ENCODE measurements at places on chromosomes 16 and 17.
A peak's percentile ranks its signal among the peaks of the same experiment; 100 is the strongest.

GRCh38 chr16:17949141-17949981 is 387.2 kb downstream of the NPIPA8 start:
- DNase-seq: no peak

GRCh38 chr17:31789707-31790505 is 69.1 kb downstream of the COPRS start:
- DNase-seq: no peak

DNA sequence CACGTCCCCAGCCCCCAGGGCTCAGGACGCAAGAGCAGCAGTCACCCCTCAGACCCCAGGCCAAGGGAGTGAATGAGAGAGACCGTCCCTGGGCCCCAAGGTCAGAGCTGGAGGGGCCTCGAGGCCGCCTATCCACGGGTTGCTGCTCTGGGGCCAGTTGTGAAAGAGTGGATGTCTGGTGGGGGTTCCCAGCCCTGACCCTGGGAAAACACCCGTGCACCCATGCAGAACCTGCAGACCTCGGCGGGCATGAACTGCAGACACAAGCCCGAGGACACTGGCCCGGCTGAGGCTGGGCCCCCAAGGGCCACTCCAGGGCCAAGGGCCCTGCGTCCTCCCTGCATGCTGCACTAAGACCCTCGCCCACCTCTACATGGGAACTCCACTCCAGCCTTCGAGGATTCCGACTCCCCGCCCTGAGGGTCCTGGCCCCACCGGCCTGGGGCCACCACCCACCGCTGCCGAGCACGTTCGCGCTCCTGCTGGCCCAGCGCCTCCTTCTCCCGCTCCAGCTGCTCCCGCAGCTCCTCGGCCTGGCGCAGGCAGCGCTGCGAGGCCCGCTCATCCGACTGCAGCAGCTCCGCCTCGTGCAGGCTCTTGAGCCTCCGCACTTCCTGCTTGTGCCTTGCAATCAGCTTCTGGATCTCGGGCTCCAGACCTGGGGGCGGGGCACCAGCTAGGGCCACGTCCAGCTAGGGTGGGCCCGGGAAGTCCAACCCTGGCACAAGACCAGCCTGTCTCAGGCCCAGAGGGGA is 27.6 kb upstream of the AATK start:
- DNase-seq: peak; percentile 68

GRCh38 chr16:10383626-10384025 is 2.2 kb upstream of the ATF7IP2 start:
- DNase-seq: no peak

- DNase-seq: no peak
Observed at GRCh38 chr17:1553354-1554266, 9.0 kb downstream of the PITPNA start.

DNA sequence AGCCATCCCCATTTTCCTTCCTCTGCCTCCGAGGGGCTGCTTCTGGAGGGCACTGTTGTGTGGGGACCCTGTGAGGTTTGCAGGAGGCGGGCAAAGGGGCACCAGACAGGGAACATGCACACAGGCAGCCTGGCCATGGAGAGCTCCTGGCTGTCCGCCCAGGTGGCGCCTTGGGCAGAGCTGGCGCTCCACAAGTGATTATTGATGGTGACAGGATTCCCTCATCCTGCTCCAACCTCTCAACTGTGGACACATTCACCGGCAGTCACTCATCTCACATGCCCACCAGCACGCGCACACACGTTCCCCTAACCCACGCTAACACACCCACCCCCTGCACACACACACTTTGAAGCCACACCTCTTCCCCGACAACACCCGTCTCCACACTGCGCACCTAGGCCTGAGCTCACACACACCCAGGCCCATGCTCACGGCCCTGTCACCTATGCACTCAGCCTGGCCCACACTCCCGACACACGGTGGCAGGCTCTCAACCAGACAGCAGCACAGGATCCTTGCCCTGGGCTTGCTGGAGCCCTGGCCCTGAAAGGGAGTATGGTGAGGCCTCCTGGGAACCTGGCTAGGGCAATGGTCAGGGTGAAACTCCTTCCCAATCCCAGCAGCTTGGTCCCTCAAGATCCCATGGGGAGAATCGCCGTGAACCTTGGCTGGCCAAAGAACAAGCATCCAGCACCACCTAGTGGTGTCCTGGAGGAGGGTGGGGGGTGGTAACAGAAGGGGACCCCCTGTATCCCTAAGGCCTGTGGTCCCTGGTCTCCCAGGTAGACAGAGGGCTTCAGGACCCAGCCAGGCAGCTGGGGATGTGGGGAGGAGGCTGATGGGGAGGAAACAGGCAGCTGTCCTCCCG is 3.6 kb downstream of the PNMT start:
- no peak for DNase-seq

DNA sequence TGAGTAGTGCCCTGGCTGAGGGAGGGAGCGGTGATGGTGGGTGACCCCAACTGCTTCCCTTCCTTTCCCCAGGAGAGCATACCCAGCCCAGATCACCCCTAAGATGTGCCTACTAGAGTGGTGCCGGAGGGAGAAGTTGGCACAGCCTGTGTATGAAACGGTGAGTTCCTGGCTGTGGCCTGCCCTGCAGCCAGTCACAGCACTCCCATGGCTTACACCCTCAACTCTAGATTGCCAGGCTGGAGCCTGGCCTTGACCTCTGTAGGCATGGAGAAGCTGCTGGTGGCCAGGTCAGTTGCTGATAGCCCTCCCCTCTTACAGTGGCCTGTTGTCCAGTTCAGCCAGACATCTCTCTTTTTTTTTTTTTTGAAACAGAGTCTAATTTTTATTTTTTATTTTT is 8.6 kb upstream of the NFATC3 start:
- DNase-seq: no peak

DNA sequence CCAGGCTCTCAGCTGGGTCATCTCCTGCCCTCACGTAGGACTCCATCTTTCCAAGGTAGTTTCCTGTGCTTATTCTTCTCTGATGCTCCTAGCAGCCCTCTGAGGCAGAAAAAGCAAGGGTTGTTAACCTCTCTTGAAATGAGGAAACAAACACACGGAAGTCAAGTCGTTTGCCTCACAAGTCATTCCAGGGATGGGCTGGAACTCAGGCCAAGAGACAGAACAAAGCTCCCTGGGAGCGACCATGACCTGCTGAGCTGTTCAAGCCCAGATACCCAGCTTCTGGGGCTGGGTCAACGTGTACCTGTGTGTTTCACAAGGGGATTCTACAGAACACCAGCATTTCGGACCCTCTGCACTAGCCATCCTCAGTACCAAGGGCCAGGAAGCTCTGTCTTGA is 28.1 kb downstream of the SRL start:
- peak; percentile 57 for DNase-seq

- no peak for DNase-seq
Observed at GRCh38 chr16:31128711-31129567, 6.6 kb downstream of the PRSS8 start.

- DNase-seq: no peak
Observed at GRCh38 chr16:73427164-73427563, 379.2 kb upstream of the ZFHX3 start.

DNA sequence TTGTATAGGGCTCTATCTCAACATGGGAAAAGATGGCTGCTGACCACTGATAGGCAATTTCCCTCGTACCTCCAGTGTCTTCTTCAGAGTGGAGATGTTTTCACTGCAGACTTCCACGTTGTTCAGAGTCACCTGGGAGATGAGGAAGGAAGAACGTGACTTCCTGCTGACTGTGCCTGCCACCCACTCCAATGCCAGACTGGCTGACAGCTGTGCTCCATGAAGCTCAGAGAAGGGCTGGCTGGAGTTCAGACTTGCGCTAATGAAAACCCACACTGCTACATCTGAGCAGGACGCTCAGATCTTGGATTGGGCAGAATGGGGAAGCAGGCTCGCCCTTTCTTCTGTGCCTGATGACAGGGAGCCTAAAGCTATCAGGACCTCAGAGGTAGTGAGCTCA is 33.1 kb downstream of the COG4 start:
- no peak for DNase-seq

DNA sequence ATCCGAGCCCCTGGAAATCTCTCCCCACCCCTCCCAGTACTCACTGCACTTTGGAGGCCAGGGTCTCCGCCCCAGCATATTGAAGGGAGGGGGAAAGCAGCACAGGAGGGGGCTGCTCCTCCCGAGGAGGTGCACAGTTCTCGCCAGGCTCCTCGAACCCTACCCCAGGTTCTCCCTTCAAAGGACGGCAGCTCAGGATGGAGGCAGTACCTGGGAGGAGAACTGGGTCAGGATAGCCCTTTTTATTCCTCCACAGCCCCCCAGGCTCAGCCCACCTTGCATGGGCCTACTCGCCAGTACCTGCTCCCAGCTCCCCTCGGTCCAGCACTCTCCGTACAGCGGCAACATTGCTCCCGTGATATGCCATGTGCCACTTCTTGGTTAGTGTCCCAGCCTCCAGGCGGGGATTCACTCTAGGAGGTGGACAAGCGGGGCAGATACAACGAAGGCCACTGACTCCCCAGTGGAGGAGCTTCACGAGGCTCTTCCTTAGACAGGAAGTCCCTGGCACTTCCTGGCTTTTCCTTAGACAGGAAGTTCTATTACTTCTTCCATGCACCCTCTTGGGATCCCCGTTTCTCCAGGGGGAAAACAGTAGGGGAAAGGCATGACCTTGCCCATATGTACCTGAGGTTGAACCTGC is 2.1 kb upstream of the GPS2 start:
- no peak for DNase-seq

GRCh38 chr16:815861-816260 is 15.3 kb upstream of the GNG13 start:
- DNase-seq: no peak

GRCh38 chr17:55319933-55320593 is 55.3 kb downstream of the HLF start:
- no peak for DNase-seq

DNA sequence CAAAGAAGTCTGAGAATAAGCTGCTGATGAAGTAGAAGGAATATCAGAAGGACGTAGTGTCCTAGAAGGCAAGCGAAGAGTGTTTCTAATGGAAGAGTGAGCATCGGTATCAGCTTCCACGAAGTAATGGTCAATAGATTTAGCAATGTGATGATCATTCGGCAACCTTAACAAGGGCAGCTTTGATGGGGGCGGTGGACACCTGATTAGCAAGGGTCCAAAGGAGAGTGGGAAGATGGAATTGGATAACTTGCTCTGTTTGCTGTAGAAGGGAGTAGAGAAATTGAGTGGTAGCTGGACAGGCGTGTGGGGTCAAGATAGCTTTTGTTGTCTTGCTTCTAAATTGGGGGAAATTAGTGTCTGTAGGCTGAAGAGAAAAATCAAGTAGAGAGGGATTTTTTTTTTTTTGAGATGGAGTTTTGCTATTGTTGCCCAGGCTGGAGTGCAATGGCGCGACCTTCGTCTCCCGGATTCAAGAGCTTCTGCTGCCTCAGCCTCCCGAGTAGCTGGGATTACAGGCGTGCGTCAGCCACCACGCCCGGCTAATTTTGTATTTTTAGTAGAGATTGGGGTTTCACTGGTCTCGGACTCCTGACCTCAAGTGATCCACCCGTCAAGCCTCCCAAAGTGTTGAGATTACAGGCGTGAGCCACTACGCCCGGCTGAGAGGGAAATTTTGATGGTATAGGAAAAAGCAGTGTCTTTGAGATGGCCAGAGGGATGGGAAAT is 13.9 kb upstream of the HES7 start:
- no peak for DNase-seq

GRCh38 chr16:11308493-11309283 is 27.6 kb upstream of the PRM1 start:
- no peak for DNase-seq

DNA sequence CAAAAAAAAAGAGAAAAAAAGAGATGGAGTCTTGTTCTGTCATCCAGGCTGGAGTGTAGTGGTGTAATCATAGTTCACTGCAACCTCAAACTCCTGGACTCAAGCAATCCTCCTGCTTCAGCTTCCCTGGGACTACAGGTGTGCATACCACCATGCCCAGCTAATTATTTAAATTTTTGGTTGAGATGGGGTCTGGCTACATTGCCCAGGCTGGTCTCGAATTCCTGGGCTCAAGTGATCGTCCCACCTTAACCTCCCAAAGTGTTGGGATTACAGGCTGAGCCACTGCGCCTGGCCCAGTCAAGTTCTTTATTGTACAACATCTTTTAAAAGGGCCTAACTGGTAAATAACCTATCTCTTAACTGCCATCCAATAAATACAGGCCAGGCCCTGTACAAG is 6.1 kb upstream of the RANGRF start:
- no peak for DNase-seq

DNA sequence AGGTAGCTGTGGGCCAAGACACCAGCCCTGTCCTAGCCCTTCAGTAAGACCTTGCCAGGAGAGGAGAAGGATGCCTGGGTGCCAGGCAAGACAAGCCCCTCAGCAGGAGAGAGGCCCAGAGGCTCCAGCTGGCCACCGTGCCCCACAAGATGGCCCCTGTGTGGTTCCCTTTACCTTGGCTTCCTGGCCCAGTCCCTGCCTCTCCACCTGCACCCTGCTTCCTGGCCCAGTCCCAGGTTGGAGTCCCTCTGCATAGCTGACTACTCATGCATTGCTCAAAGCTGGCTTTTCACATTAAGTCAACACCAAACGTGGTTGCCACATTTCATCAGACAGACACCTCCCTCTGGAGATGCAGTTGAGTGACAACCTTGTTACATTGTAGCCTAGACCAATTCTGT is 4.0 kb downstream of the SYNGR3 start:
- no peak for DNase-seq

- no peak for DNase-seq
Observed at GRCh38 chr17:6092182-6092902, 22.2 kb downstream of the WSCD1 start.

- no peak for DNase-seq
Observed at GRCh38 chr16:18829251-18829650, 27.9 kb upstream of the ARL6IP1 start.

GRCh38 chr17:50546701-50547034 is 306 bp upstream of the SPATA20 start:
- DNase-seq: no peak

DNA sequence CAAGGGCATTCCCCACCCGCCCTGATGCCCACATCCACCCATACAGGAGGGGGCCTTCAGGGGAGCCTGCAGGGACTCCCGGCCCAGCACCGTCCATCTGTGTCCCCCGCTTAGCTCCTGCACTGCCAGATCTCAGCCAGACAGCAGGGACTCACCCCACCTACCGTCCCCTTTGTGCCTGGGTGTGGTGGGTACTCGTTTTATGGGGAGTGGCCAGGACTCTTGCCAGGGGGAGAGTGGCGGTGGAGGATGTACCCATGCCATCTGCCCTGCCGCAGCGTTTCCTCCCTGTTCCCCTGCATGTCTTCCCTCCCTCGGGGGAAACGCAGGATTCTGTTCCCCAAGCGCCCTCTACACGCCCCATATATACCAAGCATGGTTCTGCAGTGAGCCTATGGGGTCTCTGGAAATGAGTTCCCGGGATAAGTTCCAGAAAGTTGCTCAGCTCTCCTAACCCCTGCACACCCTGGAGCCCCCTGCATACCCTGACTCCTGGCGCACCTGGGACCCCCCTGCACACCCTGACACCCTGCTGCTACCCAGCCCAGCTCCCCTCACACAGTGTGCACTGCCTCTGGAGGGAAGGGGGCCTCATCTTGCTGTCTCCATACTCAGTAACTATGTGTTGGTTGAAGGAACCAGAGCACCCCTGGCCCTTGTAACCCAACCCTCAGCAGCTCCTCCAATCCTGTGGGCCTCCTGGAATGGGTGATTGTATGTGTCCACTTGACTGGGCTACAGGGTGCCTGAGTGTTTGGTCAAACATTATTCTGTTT is 4.2 kb upstream of the MAFG start:
- DNase-seq: no peak

- peak; percentile 59 for DNase-seq
Observed at GRCh38 chr17:44587339-44587738, 30.1 kb downstream of the FZD2 start.

All from ureter (tissue), 1 donor.